ENCODE measurements at places on chromosomes 6 and 20.

DNA sequence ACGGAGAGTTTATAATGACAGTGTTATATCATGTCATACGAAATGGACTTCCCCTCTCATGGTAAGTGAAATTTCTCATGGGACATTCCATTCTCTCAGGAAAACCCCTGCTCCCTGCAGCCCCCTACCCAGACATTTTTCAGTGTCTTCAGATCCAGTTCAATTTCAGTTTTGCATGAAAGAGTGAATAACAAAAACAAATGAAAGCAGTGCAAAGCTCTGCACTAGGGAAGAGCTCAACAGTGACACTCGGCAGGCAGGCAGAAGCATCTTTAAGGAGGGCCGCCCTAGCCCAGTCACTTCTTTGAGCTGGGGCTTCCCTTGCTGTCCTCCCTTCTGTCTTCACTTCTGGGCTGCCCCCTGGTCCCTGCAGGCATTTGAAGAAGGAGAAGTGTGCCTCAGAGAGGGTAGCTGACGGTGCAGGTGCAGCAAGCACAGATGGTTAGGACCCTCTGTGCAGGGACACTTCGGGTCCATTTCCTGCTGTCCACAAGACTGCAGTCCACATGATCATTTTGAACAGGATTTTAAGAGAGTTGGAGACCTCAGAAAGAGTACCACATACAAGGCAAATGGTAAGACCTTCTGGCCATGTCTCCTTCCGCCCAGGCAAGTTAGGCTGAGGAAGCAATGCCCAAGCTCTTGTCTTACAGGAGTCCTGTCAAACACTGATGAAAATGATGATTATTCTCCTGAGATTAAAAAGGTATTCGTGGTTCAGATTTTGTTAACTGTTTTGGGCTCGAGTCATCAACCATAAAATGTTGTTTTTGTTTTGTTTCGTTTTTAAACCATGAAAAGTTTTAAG is 5.4 kb upstream of the DUSP22 start:
- DNase-seq, result no peak

GRCh38 chr20:54681869-54682268 is 206.5 kb downstream of the DOK5 start:
- DNase-seq, result no peak

DNA sequence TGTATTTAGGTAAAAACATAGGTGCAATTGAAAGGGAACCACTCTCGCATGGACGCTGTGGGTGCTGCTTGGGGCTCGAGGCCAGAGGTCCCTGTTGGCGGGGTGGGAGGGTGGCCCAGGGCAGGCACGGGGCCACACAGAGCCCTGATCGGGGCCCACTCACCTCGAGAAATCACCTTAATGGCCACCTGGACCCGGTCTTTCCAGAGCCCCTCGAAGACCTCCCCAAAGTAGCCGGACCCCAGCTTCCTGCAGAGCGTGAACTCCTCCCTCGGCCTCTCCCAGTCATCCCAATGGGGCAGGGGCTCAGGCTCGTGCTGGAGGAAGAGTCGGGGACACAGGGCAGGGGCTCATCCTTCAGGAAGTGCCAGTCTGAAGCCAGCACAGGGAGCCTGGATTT is 3.8 kb downstream of the PTK6 start:
- no peak for DNase-seq

GRCh38 chr20:43919686-43920403 is 5.2 kb downstream of the TOX2 start:
- no peak for DNase-seq

DNA sequence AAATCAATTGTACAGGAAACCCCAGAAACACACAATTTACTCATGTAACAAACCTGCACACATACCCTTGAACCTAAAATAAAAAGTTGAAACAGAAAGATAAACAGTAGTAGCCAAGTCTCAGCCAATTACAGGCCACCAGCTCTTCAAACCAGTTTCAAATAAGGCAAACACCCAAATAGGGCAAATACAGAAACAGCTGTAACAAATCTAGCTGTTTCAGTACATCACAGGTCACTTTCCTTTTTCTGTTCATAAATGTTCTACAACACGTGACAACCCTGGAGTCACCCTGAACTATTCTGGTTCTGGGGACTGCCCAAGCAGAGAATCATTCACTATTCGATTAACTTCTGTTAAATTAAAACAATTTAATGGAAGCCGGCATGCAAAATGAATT is 329.0 kb downstream of the GJA1 start:
- no peak for DNase-seq

DNA sequence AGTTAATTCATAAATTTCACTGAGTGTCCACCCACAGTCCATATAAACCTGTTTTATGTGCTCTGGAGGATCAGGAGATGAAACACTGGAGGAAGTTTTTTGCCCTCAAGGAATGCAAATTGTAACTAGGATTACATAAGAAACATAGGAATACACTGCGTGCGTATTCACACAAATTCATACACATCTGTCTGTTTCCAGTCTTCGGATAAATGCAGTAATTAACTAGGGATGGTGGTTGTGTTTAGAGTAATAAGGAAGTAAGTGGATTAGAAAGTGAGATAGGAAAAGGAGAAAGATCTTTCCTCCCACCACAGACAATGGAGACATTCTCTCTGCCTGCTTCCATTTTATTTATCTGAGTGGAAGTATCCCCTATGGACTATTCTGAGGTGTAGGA is 35.7 kb upstream of the POPDC3 start:
- no peak for DNase-seq

- no peak for DNase-seq
Observed at GRCh38 chr6:135393289-135393688, 104.3 kb downstream of the AHI1 start.

DNA sequence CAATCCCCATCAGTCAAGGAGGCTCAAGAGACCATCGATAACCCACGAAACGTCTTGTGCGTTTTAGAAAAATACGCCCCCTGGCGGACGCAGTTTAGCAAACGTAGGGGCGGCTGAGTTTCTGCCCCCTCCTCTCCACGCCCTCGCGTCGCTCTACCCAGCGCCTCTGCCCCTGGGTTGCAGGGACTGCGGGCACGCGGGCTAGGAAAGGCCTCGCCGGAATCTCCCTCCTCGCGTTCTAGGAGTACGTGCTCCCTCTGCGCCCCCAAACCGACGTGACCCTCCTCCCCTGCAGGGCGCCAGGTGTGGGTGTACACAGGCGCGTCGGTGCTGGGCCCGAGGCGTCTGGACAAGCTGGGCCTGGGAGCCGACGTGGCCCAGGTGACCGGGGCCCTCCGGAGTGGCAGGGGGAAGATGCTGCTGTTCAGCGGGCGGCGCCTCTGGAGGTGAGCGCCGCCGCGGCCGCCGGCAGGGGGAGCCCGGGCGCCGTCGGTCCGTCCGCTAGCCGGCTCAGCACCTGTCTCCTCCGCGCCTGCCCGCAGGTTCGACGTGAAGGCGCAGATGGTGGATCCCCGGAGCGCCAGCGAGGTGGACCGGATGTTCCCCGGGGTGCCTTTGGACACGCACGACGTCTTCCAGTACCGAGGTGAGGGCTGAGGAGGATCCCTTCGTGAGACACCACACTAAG is 5.3 kb downstream of the MMP9 start:
- DNase-seq, result peak; percentile 74

DNA sequence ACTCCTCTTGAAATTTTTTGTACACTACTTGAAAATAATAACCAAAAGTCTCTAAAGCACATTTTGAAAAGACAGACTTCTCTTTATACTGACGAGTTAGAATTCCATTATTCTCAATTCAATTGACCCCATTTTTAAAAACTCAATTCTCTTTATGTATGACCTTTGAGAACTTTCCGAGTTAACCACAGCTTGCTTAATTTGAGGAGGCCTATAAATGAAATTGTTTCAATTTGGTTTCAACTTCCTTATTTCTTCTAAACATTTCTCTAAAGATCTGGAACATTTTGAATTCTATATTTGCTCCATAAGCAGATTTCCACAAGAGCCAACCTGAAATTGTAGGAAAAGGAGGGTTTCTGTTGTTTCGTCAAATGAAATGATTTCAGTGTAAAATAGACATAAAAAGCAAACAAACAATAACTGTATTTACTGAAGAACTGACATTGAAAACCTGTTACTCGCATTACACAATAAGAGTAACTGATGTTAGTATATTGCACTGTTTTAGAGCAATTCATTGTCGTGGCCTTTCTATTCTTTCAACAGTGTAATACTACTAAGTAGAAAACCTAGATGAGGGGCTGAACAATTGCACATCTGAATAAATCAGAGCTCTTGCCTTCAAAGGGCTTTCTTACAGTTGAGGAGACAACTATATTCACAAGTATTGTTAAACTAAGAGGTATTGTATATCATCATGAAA is 223.6 kb downstream of the HIVEP2 start:
- no peak for DNase-seq

DNA sequence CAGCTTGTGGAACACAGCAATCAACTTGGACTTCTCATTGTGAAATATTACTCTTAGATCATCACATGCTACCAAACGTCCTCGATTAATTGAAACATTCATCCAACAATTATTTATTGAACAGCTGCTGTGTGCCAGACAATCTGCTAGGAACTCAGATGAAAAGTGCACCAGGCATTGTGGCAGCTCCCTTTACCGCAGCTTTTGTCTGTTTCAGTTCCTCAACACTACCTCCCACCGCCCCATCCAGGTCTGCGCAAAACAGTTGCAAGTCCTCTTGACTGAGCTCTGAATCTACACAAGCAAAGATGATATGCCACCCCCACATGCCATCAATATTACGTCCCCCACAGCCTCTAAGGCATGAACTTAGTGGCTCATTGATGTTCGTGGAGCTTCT is 1094.4 kb upstream of the MAP3K7 start:
- no peak for DNase-seq

GRCh38 chr6:28914941-28915340 is 8.8 kb downstream of the TRIM27 start:
- no peak for DNase-seq

DNA sequence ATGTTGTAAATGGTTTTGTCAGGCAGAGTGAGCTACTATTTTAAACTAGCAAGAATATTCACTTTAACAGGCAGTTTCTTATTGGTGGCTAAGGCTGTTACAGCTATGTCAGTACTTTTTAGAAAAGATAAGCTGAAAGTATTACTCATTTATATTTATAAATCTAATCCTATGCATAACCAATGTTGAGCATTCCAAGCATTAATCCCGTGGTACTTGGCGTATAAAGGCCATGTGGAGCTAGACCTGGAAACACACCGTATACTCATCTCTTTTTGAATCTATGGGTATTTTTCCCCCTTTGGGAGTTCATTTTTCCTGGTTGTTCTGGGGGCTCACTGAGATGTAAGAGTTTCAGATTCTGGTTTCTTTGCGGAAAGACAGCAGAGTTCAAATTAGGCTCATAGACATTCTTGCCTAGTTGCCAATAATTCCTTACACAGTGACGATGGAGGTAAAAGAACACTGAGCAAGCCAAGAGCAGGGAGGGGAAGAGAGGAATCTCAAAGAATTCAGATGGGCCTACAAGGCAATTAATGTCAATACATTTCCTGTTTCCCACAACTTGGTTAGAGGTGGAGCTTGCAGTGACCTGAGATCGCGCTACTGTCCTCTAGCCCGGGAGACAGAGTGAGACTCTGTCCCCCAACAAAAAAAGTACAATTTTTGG is 211.5 kb downstream of the SOX4 start:
- DNase-seq, result no peak

GRCh38 chr6:123994168-123994567 is 190.5 kb downstream of the NKAIN2 start:
- no peak for DNase-seq

DNA sequence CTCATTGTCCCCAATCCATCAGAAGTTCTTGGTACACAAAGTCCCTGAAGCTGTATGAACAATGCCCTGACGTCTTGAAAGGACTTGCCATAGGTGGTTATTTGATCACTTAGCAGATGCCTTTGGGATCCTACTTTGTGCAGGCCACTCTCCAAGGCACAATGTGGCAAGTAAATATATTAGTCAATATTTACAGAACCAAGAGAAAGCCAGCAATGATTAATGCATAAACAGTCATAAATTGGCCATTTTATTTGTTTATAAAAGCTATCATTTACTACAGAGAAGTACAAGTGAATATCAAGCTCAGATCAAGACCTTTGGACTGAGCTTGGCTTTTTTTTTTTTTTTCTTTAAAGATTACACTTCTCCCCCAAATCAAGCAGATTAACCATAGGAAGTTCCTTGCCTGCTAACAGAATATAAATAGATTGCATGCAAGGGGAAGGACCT is 161.8 kb downstream of the MTHFD1L start:
- DNase-seq, result no peak

DNA sequence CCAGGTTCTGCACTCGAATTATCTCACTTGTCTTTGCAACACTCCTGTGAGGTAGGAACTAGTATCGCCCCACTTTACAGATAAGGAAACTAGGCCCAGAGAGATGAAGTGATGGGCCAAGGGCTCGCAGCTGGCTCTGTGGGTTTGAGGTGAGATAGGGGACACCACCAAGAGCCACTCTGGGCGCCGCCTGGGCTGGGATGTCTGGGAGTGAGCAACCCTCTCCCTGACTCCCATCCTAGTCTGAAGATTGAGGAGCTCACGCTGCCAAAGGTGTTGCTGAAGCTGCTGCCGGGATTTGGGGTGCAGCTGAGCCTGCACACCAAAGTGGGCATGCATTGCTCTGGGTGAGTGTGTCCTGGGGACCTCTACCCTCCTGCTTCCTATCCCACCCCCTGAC is 5.4 kb downstream of the BPIFB3 start:
- DNase-seq, result no peak

DNA sequence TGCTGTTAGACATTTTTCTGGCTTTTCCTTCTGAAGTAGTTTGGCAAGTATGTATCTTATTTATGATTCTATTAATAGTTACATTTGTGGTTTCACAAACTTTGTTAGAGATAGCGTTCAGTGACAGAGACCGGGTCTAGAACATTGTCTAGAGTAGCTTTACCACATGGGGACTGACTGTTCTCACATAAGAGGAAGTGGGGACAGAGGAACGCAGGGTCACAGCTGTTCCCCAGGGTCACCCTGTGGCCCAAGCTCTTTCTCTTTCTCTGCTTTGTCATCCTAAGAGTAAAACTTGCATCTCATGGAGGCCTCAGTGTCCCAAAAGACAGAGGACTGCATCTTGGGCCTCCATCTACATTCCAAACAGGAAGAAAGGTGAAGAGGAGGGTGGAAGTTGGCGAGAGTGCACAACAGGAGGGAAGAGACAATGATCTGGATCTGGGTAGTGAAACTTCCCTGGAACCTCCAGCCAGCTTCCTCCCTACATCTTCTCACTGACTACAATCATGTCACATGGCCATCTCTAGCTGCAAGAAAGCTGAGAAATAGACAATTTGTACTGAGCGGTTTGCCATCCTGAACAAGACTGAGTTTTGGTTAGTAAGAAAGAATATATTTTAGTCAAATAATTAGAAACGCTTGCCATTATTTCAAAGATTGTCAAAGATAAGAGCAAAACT is 645.8 kb upstream of the ARID1B start:
- no peak for DNase-seq

Measured in activated naive CD4-positive, alpha-beta T cell treated with anti-CD3 and anti-CD28 coated beads, Interleukin-2, amount 50 U/mL, for 72 hours (primary cell).